Activated T-helper 1 cell treated with anti-CD3 and anti-CD28 coated beads, Interleukin-2, amount 50 U/mL, for 16 hours (primary cell): ENCODE measurements at places on chromosomes 11 and 22.

GRCh38 chr11:31823644-31824331 lies 12.7 kb upstream of the PAX6 start:
- DNase-seq: no peak

DNA sequence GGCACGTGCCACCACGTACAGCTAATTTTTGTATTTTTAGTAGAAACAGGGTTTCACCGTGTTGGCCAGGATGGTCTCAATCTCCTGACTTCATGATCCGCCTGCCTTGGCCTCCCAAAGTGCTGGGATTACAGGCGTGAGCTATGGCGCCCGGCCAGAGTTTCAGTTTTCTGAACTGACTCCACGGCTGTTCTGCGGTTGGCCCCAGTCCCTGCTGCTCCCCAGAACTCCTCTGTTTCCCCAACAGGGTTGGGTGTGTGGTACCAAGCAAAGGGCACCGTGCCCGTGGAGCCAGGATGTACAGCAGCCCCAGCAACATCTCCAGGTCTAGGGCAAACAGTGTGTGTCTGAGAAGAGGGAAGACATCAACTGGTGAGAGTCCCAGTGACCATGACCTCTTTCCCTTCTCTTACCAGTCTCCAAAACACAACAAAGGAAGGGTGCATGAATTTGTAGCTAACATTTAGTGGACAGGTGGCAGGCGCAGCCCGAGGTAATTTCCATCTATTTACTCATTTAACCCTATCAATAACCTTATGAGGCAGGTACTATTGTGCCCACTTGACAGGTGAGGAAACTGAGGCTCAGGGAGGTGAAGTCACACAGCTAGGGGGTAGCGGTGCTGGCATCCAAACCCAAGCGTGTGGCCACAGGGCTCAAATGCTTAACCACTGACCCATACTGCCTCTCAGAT lies 57.0 kb upstream of the RBFOX2 start:
- DNase-seq: no peak

- no peak for DNase-seq
Observed at GRCh38 chr11:47425611-47426010, 628 bp downstream of the PSMC3 start.

- no peak for DNase-seq
Observed at GRCh38 chr22:33835265-33835664, 85.0 kb downstream of the LARGE1 start.

DNA sequence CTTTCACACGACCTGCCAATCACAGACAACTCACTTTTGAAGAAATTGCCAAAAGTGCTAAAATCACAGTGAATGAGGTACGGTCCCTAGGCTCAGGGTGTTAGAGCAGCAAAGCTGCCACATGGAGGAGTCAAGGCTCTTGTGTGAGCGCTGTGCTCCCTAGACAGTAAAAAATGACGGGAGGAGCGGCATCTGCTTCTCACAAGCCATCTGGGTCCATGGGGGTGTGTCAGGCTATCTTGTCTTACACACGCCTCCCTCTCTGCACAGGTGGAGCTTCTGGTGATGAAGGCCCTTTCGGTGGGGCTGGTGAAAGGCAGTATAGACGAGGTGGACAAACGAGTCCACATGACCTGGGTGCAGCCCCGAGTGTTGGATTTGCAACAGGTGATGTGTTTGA lies 14.8 kb downstream of the PSMD13 start:
- DNase-seq: no peak

DNA sequence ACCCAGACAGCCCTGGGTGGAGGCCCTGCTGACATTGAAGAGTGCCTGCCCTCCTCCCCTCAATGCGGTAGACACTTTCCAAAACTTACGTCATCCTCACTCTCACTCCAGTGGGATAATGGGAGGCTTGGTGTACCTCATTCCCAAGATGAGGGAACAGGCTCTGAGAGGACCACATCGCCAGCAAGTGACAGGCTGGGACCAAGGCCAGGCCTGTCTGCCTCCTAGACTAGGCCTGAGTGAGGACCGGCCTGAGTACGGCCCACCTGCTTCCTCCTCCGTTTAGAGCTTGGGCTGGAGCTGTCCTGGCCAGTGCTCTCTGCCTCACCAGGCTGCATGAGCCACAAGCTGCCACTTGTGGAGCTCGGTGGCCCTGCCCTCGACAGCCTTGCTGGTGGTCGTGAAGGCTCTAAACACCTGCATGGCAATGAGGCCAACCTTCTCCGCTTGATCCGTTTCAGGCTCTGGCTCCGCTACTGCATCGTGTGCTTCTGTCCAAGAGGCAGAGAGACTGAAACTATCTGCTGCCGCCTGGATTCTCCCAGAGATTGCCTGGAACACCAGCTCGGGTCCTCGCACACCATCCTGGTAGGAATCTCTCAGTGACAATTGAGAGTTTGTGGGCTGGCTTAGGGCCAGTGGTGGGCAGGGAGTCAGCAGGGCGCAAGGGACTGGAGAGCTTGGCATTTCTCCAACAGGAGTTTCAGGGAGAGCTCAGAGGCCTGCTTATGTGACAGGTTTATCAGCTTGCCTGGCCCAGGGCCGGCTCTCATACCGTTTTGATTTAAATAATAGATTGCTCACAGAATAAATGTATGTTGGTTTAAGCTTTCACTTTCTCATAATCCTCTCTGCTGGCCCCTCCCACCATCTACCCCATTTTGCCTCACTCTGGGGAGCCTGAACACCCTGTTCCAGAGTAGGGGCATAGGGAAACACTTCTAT lies 9.4 kb downstream of the LRRC75B start:
- DNase-seq: no peak

DNA sequence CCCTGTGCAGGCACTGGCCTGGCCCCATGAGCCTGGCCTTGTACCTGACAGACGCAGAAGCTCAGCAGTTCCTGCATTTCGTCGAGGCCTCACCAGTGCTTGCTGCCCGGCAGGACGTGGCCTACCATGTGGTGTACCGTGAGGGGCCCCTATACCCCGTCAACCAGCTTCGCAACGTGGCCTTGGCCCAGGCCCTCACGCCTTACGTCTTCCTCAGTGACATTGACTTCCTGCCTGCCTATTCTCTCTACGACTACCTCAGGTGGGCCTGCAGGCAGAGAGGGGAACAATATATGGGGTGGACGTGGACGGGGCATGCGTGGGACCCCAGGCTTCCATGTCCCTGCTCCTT lies 4.9 kb downstream of the LARGE2 start:
- no peak for DNase-seq

DNA sequence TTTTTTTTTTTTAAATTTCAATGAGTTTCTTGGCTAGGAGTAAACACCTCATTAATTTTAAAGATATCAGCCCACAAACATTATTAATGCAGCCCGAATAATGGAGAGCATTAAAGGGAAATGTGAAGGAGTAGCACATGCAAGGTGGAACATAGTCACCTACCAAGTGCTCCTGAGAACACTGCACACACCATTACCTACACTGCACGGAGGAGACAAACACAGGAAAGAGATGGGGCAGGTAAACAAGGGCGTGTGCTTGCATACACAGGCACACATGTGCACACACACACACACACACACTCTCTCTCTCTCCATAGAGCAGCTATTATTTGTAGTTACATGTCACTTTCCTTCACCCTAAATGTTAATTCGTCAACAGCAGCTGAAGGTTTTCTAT lies 30.2 kb downstream of the HTR3B start:
- DNase-seq: no peak

- no peak for DNase-seq
Observed at GRCh38 chr22:25159028-25159427, 40.6 kb upstream of the CRYBB3 start.
